Right ventricle myocardium superior (tissue), 1 donor: ENCODE measurements at places on chromosomes 7 and 10. TPM values are rescaled to one million over a fixed set of nuclear protein-coding genes. Genes with fewer than 3 reads are reported as not detected.

LZTS2 gene
- 39.1 TPM for total RNA-seq

PVRIG gene
- not detected for total RNA-seq

CDNF gene
- total RNA-seq, result 2.3 TPM

PPP1R17 gene
- total RNA-seq, result not detected

TACR2 gene
- 0.24 TPM for total RNA-seq

NPC1L1 gene
- total RNA-seq, result 0.13 TPM

PUS7 gene
- total RNA-seq, result 5.2 TPM

DNA sequence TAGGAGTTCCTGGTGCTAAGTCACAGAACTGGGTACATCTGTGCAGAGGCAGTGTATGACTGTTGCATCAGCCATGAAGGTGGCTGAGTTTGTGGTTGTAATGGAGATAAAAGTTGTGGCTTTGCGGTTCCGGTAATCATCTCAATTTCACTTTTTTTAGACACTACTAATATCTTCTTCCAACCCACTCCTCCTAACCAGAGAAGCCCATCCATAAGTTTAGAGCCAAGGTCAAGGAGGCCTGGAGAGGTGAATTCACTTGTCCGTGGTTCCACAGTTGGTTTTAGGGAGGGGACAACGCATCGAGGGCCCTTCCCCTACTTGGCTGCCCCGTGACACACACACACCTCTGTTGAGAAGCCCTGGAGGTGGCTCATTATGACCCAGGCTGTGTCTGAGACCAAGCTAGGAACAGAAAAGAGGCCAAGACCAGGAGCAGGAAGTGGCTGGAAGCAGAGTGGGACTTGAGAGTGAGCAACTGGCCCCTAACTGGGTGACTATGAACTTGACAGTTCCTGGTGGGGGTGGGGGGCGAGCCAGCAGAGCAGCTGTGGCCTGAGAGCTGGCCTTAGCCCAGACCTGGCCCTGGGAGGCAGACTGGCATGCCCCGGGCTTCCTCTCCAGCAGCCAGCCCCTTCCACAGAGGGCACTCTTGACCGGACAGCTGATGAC lies 66.8 kb upstream of the COL13A1 start:
- no peak for DNase-seq

DNA sequence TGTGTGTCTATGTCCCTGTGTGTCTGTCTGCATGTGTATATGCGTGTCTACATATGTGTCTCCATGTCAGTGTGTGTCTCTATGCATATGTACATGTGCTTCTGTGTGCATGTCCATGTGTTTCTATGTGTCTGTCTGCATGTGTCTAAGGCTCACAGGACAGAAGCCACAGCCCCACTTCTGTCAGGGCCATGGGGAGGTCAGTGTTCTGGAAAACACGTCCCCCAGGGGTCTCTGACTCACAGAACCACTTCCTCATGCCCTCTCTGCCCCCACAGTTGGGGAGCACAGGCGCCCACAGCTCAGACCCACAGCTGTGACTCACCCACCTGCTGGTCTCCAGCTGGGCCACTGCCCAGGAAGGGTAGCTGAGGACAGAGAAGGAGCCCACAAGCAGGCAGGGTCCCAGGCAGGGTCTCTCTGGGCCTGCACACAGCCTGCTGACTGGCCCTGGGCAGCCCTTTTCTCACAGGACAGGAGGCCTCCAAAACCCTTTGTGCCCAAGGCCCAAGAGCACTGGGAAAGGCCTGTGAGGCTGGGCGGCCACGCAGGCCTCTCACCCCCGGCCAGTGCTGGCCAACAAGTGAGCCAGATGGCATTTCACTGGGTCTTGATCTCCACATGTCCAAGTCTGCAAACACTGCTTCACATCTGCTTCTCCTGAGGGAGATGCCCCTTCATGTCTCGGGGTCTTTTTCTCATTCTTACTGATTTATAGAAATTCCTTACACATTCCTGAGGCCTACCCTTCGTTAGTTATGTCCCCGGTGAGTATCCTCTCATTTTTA lies 102.9 kb upstream of the FAM20C start:
- peak; percentile 77 for DNase-seq

DNA sequence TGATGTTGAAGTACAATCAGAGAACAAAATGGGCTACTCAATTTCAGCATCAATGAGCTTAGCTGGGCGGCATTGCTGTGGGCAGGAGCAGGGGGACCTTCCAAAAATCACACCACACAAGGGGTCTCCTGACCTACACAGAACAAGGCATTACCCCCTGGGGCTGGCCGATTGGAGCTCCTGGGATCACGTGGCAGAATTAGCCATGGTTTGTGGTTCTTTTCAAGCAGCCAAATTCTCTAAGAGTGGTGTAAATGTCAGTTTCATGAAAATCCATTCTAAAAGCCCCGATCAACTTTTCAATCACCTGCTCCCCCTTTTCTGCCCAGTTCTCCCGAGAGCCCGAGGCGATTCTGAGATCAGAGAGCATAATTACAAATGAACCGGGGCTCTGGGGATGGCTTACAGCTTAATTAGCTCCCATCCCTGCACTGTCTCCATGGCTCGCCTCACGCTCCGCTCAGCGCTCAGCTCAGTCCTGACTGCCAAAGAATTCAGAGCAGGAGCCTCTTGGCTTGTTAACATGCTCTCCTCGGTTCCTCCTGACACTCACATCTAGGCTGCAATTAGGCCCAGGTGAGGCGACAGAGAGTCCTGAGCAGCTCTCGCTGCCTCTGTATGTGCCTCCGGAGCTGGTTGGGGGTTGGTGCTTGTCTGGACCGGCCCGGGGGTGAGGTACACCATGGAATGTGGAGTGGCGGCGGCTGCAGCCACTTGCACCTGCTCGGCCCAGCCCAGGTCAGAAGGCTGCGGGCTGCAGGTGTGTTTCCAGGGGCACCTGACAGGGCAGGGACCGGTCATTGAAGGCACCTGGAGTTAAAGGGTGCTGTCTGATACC lies 111.8 kb downstream of the WDR11 start:
- no peak for DNase-seq

- no peak for DNase-seq
These were observed 6.2 kb upstream of the MSMB start for GRCh38 chr10:46052057-46052790.

DNA sequence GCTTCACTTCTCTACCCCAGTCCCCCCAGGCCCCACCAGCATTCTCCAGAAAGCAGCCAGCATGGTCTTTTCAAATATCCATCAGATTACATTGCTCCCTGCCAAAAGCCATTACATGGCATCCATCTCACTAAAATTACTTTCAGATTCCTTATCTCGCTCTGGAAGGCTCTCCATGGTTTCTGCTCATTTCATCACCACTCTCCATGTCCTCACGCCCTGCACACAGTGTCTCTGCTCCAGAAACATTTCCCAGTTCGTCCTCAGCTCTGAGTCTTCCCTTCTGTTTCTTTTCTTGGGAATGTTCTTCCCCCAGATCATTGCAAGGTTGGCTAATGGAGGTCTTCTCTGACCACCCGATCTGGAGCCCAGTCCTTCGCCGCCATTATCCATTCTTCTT lies 499.1 kb downstream of the KCNMA1 start:
- DNase-seq, result no peak

DNA sequence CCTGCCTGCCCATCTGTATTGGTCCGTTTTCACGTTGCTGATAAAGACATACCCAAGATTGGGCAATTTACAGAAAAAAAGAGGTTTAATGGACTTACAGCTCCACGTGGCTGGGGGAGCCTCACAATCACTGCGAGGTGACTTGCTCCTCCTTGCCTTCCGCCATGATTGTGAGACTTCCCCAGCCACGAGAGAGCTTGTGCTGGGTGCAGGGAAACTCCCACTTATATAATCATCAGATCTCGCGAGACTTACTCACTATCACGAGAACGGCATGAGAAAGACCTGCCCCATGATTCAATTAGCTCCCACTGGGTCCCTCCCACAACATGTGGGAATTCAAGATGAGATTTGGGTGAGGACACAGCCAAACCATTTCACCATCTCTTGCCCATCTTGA lies 111.8 kb downstream of the MYL10 start:
- peak; percentile 13 for DNase-seq

- DNase-seq, result no peak
These were observed 244.4 kb upstream of the FZD1 start for GRCh38 chr7:91019686-91020385.

- no peak for DNase-seq
These were observed 22.4 kb downstream of the GBF1 start for GRCh38 chr10:102267748-102268147.
